ENCODE measurements at places on chromosomes 5 and 9. TPM values are rescaled to one million over a fixed set of nuclear protein-coding genes. Genes with fewer than 3 reads are reported as not detected.

DNA sequence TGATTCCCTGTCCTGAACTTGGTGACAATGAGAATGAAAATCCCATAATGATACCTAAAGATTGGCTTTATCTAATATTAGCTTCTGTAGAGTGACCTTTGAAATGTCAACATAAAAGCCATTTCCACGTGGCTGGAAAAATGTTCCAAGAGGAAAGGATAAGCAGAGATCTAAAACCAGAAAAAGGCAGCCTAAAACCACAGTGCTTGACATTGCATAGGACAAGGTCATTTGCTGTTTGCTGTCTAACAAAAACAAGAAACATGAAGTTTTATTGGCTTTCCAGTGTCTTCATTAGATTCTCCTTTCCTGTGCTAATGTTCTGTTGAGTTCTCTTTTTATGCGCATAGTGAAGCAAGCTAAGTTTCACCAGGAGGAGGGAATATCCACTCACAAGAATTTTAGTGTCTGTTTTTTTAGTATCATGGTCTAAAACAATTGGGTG lies 44.6 kb downstream of the CPEB4 start:
- DNase-seq, result no peak

DNA sequence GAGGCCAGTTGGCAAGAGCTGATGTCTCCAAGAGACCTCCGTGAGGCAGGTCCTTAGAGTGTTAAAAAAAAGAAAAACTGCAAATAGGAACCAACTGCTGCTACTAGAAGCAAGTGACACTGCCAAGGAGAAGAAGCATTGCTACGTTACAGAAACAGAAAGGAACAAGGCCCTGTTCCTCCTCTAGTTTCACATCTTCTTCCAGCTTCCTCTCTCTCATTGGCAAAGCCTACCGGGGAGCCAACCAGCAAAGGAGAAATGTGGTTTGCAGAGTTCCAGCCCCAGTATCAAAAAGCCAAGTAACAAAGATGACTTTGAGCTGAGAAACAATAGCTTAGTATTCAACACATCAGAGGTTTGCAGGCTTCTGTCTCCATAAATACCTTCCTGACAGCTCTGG lies 145.9 kb downstream of the PRELID2 start:
- no peak for DNase-seq

- DNase-seq, result no peak
Observed at GRCh38 chr9:10250219-10250618, 362.6 kb downstream of the PTPRD start.

GRCh38 chr5:66851306-66851705 lies 255.1 kb downstream of the MAST4 start:
- no peak for DNase-seq

DNA sequence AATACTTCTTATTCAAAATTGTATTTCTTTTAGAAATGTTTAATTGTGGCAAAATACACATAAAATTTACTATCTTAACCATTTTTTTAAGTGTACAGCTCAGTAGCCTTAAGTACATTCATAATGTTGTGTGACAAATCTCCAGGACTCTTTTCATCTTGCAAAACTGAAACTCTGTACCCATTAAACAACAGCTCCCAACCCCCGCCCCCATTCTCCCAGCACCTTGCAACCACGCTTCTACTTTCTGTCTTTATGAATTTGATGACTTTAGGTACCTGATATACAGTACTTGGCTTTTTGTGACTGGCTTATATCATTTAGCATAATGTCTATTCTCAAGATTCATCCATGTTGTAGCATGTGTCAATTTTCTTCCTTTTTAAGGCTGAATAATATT lies 2.8 kb upstream of the IL5 start:
- no peak for DNase-seq

- no peak for DNase-seq
Observed at GRCh38 chr5:11803436-11803835, 100.8 kb downstream of the CTNND2 start.

DNA sequence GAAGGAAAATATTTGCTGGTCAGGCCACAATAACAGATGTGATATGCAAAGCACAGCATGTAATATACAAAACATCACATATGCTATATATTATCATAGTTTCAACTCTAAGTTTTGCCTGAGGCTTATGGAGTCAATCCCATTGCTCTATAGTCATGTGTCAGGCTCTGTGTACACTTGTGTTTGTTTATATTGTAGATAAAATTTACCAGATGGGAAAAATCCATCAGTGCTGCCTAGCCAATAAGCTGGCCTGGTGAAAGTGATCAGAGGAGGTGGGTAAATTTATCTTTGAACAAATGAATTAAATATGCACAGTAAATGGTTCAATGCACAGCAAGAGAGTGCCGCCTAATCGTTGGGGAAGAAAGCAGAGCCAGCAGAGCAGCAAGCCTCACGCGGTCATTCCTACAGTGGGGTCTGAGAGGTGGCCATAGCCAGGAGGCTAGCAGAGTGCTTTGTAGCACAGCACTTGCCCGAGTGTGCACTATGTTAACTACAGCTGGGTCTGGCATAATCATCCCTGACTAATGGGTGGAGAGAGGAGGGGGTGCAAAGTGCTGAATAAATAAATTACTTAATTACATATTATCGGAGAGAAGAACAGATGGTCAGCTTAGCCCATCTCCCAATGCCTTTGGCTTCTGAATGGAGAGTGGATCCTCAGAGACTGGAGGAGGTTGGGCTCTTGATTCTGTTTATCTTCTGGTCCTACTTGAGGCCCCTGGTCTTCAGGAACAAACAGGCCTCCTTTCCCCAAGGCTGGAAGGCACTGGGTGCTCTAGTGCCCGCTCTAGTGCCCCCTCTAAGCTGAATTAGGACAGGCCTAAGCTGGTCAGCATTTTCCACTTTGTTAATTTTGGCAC lies 153.5 kb downstream of the MAT2B start:
- DNase-seq, result no peak

- no peak for DNase-seq
Observed at GRCh38 chr9:87502391-87503221, 4.9 kb downstream of the DAPK1 start.

- no peak for DNase-seq
Observed at GRCh38 chr9:119009249-119009648, 360.0 kb downstream of the BRINP1 start.

DNA sequence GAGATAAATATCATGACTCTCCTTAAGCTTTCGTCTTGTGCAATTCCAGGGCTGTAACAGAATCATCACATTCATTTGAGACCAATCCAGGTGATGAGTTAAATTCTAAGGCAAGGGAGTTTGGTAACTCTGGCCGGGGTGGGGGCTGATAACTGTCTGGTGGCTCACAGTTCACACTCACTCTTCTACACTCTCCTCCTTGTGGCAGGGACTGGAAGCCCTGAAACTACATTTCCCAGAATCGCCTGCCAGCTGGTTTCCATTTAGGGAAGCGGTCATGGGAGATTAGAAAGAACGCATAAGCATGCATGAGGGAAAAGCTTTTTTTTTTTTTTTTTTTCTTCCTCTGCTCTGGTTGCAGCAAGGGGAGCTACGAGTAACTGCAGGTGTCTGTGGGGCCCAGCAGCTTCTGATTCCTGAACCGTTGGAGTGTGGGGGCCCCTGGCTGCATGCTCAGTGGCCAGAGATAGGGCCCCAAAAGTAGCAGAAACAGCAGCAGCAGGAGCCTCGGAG lies 154.8 kb upstream of the TBC1D2 start:
- no peak for DNase-seq

- no peak for DNase-seq
Observed at GRCh38 chr9:36250079-36250478, 8.2 kb downstream of the GNE start.

DNA sequence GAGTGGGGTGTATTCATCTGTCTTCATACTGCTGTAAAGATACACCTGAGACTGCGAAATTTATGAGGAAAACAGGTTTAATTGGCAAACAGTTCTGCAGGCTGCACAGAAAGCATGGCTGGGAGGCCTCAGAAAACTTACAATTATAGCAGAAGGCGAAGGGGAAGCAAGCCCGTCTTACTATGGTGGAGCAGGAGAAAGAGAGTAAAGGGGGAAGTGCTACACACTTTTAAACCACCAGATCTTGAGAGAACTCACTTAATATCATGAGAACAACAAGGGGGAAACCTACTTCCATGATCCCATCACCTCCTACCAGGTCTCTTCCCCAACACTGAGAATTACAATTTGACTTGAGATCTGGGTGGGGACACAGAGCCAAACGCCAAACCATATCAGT lies 12.5 kb upstream of the NREP start:
- DNase-seq, result no peak

DNA sequence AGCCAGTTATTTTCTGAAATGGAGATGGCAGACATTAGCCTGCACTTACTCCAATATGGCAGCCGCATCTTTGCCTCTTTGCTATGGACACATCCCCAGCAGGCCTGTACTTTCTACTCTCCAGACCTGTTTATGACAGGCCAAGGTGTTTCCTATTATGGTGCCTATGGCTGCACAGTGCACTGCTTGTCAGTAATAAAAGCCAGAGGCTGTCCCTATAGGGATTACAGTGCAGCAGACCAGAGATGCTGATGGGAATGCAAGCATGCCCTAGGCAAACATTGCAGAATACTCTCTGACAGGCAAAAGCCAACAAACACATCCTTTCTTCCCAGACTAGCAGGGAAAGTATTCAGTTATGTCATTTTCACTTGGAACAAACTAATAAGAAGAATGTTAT lies 442.9 kb downstream of the RAB3C start:
- DNase-seq, result no peak

DNA sequence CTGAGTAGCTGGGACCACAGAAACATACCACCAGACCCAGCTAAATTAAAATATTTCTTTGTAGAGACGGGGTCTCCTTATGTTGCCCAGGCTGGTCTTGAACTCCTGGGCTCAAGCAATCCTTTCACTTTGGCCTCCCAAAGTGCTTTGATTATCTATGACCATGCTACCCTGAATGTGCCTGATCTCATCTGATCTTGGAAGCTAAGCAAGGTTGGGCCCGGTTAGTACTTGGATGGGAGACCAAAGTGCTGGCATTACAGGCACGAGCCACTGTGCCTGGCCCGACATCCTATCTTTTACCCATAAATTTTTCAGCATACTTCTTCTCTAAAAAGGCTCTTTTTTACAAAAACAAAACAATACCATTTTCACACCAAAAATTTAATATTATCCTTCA lies 137.0 kb upstream of the LRRTM2 start:
- DNase-seq, result no peak

DNA sequence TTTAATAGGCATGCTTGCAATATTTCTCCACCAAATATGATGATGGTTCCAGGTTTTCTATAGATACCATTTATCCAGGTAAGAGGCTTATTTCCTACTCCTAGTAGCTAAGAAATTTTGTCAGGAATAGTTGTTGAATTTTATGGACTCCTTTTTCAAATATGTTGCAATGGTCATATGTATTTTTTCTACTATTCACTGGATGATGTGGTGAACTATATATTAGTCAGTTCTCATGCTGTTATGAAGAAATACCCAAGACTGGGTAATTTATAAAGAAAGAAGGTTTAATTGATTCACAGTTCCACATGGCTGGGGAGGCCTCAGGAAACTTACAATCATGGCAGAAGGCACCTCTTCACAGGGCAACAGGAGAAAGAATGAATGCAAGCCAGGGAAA lies 141.1 kb upstream of the NR3C1 start:
- DNase-seq, result no peak

- DNase-seq, result no peak
Observed at GRCh38 chr9:114342755-114343440, 13.2 kb downstream of the ORM2 start.

DNA sequence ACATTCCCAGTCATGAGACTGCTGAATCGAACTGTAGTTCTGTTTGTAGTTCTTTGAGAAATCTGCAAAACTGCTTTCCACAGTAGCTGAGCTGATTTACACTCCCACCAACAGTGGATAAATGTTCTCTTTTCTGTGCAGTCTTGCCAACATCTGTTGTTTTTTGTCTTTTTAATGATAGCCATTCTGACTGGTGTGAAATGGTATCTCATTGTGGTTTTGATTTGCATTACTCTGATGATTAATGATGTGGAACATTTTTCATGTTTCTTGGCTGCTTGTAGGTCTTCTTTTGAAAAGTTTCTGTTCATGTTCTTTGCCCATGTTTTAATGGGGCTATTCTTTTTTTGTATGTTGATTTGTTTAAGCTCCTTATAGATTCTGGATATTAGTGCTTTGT lies 187.3 kb upstream of the TLE4 start:
- no peak for DNase-seq

DNA sequence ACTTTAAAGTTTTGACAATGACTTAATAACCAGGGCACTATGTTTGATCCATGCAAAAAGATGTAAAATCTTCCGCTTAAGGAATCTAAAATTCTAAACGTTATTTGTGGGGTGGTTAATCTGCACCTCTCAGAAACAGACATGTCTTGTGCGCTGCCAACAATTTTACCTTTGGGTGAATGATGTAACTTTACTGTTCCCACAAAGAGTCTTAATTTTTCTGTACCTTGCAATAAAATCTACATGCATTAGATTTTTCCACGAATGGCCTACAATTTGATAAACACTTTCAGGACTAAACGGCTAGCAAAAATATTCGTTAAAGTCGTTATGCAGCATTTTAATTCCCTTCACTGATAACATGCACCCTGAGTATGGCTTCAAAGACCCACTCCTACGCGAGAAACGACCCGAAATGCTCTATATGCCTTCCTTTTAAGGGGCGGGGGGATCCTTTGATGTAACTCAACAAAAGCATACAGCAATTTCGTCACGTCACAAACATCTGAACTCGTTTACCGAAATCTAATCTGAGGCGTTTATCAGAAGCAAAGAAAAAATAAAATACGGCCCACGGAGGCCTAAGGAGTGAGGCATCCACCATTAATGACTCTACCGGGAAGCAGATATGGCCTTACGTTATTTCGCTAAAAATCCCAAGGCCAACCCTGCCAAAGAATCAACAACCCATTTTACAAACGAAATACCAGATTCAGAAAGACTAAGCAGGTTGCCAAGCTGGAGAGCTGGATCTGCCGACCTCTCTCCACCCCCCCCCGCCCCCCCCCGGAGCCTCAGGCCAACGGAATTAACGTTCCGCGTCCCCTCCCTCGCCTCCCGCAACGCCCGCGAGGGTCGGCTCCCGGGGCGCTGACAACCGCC lies 621 bp downstream of the AK6 start:
- DNase-seq, result no peak

GRCh38 chr9:27085456-27085855 lies 23.6 kb upstream of the TEK start:
- DNase-seq, result no peak

- no peak for DNase-seq
Observed at GRCh38 chr9:125074976-125075375, 68.4 kb downstream of the SCAI start.

- no peak for DNase-seq
Observed at GRCh38 chr5:131513780-131514179, 121.2 kb downstream of the RAPGEF6 start.

- no peak for DNase-seq
Observed at GRCh38 chr5:124889486-124889825, 143.0 kb upstream of the ZNF608 start.

The BTNL8 gene
- polyA plus RNA-seq, result not detected

The TUSC1 gene
- polyA plus RNA-seq, result 0.63 TPM

The GARIN3 gene
- polyA plus RNA-seq, result not detected

The LCN15 gene
- not detected for polyA plus RNA-seq

The CFAP90 gene
- polyA plus RNA-seq, result not detected

The CAPSL gene
- not detected for polyA plus RNA-seq

All from immature natural killer cell (primary cell).